CD4-positive, alpha-beta memory T cell (primary cell): ENCODE measurements at places on chromosomes 1 and 21. TPM values are rescaled to one million over a fixed set of nuclear protein-coding genes. Genes with fewer than 3 reads are reported as not detected.

Gene ATAD3B
- total RNA-seq: 51.1 TPM

Gene OR10J1
- total RNA-seq: not detected

Gene PGLYRP4
- not detected for total RNA-seq

- no peak for DNase-seq
Measured at GRCh38 chr1:159207774-159208173, 3.1 kb downstream of the ACKR1 start.

DNA sequence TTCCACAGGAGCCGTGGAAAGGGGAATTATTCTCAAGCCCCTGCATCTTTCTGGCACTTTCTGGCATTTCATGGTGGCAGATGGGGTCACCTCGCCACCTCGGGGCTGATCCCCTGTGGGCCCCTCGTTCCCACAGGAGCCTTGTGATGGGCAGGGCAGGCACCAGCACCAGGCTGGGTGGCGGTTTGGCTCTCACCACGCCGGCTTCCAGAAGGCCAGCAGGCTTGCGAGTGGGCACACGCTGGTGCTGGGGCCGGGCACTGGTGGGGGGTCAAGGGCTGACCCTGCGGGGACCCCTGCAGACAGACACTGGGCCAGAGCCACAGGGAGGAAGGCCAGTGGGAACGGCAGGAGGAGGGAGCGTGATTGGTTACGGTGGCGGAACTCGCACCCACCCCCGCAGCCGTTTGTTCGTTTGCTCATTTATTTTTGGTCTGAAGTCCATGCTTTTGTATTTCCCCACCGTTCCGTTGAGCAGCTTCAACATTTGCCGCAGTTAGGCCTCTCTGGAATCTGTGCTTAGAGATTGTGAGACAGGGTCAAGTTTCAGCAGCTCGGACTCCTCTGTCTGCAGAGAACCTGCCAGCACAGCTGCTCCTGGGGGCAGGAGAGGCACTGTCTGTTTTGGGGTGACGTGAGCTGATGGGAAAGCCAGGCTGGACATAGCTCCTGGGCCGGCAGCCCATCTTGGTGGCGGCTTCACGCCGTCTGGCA lies 5.3 kb downstream of the COL18A1 start:
- peak; percentile 7 for DNase-seq

DNA sequence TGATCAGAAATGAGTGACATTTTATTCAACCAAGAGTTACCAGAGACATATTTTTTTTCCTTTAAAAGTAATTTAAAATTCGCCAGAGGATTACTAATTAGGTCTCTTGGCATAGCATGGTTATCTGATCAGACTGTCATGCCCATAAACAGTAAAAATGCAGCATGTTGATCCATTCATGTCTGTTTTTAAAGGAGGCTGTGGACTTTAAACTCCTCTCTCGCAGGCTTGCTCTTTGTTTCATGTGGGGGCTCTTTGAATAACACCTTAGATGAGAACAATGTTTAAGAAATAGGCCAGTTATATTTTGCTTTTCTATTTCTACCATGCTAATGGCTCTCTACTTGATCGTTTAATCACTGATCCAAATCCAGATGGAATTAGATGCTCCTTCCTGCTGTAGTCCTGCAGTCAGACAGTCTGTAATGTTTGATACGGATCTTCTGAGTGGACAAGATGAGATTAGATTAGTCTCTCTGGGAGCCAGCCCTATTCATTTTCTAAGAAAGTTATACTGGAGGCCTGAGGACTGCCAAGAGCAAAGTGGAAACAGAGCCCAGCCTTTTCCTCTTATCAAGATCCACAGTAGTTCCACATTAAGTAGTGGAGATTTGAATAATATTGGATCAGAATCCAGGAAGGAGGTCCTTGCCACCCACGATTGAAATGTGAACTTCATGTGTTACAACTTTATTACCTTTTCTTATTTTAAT lies 197.4 kb downstream of the HS2ST1 start:
- DNase-seq: no peak

DNA sequence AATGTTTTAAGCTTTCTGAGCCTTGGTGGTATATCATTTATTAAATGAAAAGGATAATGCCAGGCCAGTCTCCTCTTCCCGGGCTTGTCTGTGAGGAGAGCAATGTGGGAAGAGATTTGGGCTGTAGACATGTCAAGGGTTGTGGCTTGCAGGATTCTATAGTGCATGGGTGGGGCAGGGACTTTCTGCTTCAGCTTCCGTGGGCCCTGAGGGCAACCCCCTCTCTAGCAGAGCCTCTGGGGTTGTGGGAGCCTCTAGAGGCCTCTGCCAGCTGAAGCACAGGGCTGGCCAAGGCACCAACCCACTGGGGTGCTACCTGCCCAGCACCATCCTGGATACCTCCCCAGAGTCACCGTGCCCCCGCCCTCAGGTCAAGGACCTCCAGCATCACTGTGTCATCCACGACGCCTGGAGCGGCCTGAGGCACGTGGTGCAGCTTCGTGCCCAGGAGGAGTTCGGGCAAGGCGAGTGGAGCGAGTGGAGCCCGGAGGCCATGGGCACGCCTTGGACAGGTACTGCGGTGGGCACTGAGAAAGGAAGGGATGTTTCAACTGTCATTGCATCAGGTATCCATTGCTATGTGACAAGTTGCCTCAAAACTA lies 30.6 kb downstream of the IL6R start:
- DNase-seq: no peak

DNA sequence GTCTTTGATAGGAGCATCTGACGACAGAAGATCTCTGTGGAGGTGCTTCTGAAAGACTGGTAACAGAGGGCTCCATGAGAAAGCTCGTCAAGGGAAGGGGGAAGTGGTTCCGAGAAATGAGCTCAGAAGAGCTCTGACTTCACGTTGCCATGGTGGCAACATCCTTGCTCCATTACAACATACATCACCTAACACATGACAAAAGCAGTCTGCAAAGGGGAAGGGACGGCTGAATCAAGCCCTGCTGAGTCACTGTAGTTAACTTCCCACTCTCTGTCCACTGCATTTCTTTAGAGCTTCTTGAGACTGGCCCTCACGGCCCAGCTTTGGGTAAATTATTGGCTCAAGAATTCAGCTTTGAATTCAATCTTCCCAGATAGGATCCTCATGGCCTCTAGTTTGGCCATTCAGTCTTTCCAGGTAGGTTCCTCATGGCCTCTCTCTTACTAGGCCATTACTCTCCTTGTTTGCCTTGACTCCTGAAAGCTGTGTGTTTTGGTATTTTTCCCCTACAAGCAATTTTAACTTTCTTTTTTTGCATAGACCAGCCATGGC lies 88.0 kb upstream of the ZNF648 start:
- DNase-seq: peak; percentile 12
